Psoas muscle (tissue), 8 donors: ENCODE measurements at places on chromosomes 1 and 21. TPM values are rescaled to one million over a fixed set of nuclear protein-coding genes. Genes with fewer than 3 reads are reported as not detected.

PCP4 gene
- not detected for total RNA-seq

FCGR3B gene
- total RNA-seq, result 3.9 TPM

CFHR2 gene
- total RNA-seq, result not detected

CFAP126 gene
- not detected for total RNA-seq
